NCI-H2107 (cell line): ENCODE measurements at places on chromosomes 7 and 10.

- DNase-seq, result no peak
These were observed at the start of gene RGR for GRCh38 chr10:84244651-84245270. Gene RGR (plus strand): TSS chr10:84245053. CDS start chr10:84245091, 38 bp downstream.

DNA sequence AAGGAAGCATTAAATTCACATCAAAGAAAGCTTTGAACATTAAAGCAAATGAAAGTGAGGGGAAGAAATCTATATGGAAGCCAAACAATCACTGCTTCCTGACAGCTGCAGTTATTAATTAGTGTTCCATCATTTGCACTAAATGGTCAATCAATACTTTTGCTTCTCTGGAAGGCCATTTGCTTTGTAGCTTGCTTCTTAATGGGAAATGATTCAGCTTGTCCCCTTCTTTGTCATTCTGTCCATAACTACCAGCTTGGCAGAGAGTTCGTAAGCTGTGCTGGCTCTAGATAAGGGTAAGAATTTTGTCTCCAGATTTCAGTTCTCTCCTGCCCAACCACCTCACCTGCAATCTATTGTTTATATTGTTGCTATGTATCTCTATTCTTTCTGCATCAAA, 596.6 kb downstream of the CNTNAP2 start:
- no peak for DNase-seq

DNA sequence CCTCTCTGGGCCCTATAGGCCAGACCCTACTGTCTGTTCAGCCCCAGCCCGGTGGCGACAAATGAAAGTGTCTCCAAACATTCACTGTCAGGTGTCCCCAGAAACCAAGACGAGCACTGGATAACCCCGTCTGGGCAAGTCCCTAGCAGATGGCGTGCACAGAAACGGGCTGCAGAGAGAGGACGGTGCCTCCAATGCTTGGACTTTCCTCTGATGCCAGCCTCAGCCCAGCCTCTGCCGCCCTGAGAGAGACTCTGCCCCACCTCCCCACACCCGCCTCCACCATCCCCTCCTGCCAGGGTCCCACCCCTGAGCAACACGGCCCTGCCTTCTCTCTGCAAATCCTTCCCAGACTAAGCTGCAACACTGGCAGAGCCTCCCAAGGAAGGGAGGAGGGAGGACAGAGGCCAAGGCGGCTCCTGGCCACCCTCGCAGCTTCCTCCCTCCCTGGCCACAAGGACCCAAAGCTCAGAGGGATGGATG, 7.4 kb upstream of the LFNG start:
- no peak for DNase-seq

- DNase-seq, result no peak
These were observed 7.9 kb downstream of the CCDC3 start for GRCh38 chr10:12993595-12993994.

DNA sequence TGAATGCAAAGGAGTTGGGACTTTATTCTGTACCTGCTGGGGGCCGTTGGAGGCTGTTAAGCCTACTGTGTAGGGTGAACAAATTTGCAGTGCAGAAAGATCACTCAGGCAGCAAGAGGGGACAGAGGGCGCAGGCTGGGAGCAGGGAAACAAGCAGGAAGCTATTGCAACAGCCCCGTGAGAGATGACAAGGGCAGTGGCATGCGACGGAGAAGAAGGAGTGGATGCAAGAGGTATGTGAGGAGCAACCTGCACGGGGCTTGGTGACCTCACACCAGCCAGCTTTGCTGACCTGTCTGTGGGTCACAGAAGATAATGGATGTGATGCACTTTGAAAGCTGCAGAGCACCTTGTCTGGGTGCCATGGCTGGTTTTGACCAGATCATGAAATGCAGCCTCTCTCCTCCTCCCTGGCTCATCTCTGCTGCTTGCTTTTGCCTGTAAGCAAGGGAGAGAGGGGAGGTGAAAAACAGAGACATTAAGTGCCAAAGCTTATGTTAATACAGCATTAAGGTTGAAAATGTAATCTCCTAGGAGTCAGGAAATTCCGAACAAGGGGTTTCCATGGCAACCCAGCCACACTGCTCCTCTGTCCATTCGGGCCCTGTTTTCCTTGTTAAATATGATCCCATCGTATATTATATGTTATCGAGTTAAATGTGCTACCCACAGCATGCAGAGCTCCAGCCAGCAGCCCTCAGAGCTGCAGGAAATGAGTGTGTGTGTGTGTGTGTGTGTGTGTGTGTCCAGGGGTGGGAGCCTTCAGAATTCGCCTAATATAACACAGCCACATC, 314.3 kb upstream of the ZMIZ1 start:
- DNase-seq, result no peak

DNA sequence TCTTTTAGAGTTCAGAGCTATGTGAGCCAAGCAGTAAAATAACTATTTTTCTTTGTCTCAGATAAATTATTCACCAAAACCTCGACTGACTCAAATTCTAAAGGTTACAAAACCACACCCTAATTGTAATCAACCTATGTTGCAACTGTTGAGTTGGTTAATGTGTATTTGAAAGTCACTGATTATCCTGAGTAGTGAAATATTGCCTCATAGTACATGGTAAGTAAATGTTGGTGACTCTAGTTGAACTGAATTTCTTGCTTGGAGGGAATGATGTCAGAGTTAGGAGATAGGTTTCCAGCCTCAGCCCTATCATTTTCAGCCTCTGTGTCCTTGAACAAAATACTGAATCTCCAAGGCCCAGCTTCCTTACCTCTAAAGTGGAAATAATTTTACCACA, 3.0 kb upstream of the CYP2C18 start:
- DNase-seq, result no peak

- DNase-seq, result no peak
These were observed 350.8 kb downstream of the KCNMA1 start for GRCh38 chr10:77286531-77287508.

- no peak for DNase-seq
These were observed 34.5 kb upstream of the FRMD4A start for GRCh38 chr10:14365266-14365665.

GRCh38 chr7:151699928-151700319, 177.0 kb downstream of the PRKAG2 start:
- DNase-seq, result no peak

DNA sequence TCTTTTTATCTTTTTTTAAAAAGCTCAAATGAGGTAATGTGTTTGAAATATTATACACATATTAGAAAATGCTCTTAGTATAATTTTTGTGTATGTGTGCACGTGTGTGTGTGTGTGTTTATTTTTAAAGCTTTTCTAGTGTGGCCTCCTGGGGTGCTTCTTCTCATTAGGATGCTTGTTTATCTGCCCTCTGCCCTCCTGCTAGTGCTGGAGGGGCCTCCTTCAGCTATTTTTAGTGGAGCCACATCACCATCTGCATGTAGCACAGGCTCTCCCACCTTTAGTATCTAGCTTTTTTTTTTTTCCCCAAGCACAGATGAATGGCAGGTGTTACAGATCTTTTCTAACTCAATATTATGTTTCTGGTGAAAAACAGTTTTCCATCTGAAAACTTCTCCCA, 155.7 kb upstream of the TMEM229A start:
- DNase-seq, result no peak

DNA sequence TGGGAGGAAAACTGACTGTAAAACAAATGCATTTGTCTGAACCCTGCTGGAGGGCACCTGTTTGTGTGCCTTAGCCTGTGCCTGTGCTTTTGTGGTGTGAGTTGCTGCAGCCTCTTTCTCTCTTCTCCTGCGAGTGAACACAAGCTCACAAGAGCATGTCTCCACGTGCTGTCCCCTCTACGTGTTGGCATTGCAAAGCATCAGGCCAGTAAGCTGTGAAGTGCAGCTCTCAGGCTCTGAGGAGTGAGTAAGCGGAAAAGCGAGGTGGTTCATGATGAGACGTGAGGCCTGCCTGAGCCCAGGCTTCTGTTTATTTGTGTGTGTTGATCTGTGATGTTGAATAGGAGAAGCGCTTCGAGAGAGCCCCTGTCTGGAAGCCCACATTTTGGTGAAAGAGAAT, 85.6 kb upstream of the PDCD4 start:
- no peak for DNase-seq

GRCh38 chr10:75978213-75978612, 546.8 kb downstream of the LRMDA start:
- no peak for DNase-seq

- no peak for DNase-seq
These were observed 64.2 kb upstream of the SH2B2 start for GRCh38 chr7:102222445-102222844.

DNA sequence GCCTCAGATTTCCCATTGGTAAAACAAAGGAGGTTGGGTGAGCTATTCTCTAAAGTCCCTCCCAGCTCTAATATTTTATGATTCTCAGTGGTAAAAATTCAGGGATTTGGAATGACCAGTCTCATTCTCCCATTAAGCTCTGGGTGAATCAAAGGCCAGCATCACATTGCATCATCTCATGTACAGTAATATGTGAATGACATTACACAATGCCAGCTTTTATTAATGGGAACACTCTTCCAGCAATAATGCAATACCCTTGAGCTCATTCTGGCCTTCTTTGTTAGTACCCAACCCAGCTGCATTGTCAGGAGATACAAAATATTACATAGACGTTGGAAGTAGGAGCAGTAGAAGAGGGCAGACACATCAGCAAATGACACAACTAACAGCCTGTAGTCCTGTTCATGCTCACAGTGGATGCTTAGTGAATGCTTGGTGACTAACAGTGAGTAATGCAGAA, 100.0 kb upstream of the EGR2 start:
- no peak for DNase-seq

DNA sequence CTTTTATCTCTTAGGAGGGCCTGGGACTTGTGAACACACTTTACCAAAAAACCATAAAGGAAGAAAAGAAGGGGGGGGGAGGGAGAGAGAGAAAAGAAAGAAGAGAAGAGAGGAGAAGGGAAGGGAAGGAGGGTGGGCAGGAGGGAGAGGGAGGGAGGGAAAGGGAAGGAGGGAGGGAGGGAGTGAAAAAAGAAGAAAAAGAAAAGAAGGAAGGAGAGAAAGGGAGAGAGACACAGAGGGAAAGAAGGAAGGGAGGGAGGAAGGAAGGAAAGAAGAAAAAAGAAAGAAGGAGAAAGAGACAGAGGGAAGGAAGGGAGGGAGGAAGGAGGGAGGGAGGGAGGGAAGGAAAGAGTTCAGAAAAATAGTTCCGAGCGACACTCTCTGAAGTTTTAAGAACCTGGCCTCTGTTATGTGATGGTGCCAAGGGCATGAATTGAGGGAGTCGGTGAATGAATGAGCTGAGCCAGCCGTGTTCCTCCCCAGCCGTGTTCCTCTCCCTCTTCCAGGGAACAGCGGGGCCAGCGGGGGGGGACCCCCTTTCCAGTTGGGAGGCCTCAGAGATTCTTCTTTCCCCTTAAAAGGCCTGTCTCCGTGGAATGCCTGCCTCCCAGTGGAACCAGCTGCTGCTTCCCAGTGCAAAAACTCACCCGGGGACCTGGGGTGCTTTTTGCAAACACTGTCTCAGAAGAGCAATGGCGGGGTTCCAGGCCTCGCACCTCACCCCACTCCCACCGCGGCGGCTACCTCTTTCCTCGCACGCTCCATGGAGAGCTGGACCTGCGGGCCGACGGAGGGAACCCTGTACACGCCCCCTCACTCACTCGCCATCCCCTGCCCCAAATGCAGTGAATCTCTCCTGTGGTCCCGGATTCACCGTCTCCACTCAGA, 84.1 kb downstream of the FOXL3 start:
- DNase-seq, result no peak
